ENCODE measurements at places on chromosomes 12 and 14. TPM values are rescaled to one million over a fixed set of nuclear protein-coding genes. Genes with fewer than 3 reads are reported as not detected.

DNA sequence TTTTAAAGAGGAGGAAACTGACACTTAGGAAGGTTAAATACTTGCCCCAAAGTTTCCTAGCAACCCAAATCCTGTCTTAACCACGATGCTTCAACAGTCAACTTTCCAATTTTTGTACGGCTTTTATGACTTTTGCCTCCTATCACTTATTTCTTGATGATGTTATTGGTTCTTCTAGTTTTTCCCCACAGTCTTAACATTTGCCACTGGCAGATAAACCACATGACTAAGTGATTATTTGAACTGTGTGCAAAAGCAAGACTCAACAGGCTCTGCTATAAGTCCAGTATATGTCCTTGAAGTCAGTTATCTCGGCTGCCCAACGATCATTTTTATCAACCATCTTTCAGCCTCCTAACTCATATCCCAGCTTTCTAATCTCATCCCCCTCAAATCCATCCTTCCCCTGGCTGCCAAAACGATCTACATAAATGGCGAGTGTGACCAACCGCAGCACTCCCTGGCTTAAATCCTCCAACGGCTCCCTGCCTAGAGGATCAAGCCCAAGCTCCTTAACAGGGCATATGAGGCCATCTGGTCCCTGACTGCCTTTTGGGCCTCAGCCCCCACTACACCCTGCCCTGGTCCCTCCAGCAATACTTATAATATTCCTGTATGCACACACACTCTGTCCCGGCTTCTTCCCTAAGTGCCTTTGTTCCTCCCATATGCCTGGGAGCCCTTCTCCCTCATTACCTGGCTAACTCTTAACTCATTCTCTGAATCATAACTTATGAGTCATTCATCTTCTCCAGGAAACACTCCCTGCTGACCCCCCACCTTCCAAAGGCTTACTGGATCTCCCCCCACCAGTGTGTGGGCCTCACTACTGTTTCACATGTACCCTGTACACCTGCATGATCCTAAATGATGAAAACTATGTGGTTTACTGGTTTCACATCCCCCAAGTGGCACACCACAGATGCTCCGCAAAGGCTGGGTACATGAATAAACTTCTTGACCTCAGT lies 8.8 kb downstream of the VPS37B start:
- H3K27ac ChIP-seq = peak overlapping the region; percentile 72
- no peaks in the 10 kb centered on the region for H3K36me3 ChIP-seq
- no peak overlapping the region for H3K4me3 ChIP-seq

DNA sequence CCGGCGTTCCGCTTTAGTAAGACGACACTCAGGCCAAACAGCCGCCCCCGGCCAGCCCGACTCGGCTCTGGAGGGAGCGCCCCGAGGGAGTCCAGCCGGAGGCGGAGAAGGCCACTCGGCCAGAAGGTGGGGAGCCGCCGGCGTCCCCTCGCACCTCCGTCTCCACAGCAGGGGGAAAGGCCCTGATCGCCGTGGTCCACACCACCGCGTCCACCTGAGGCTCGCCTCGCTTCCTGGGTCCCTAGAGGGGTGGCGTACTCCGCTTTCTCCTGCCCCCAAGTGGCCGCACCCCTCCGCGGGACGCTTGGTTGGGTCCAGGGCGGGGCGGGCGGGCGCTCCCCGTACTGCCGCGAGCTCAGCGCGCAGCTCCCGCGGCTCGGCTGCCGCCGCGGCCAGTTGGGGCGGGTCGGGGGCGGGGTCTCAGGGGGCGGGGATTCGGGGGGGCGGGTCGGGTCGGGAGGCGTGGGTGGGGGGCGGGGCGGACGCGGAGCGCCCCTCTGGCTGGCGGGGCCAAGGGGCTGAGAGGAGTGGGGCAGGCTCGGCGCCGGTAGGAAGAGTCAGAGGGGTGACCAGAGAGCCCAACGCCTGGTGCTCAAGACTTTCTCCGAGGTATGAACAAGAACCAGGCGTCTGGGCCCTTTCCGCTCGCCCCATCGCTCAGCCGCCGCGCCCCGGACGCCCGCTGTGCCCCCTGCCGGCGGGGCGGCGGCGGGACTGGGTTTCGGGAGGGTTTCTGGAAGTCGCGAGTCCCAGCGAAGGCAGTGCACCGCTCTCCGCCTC lies at the start of gene FRMD6:
FRMD6 (plus strand) TSS at position 523 of the 780 bp plus-strand sequence. CDS start 37,927 bp downstream, outside the sequence.
- H3K4me1 ChIP-seq = peaks cover 31% of the 10 kb centered on the region
- peak within 1 kb of the TSS; percentile 95 for H3K4me3 ChIP-seq
- H3K27ac ChIP-seq = peak within 1 kb of the TSS; percentile 95
- no peaks in the 10 kb centered on the region for H3K27me3 ChIP-seq
- no peaks in the 10 kb centered on the region for H3K36me3 ChIP-seq

DNA sequence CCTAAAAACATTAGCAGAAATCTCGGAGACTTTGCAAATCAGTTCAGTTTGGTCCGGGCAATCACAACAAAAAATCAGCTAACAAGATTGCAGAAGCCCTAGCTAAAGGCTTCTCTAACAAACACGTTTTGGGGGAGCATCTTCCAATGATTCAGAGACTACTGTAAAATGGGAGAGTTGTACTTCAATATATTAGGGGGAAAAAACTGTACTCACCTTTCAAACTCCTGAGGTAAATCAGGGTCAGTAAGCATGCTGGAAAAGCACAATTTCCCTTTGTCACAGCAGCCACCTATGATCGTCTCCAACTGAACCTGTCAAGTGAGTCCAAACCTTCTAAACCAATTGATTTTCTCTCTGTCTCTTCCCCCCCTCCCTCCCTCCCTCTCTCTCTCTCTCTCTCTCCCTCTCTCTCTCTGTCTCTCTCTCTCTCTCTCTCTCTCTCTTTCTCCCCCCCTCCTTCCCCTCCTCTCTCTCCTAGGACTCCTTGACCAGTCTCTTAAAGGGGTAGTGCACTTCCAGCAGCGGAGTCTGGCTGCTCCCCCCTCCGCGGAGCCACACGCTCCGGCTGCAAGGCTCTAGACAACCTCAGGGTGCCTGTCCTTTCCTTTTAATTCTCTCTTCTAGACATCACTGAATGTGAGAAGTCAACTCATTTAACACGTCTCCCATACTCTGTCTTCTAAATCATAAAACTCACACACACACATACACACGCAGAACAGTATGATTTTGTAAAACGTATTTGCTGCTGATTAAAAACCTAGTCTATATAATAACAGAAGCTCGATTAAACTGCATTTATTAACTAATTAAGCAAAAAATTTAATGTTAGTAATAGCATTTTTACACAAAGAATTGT lies at the start of gene SOX5:
SOX5 (minus strand) TSS at position 323 of the 862 bp plus-strand sequence; CDS start at position 254, 69 bp downstream.
- H3K4me3 ChIP-seq = peak within 1 kb of the TSS; percentile 44
- H3K27me3 ChIP-seq = no peaks in the 10 kb centered on the region
- peaks cover 6% of the 10 kb centered on the region for H3K4me1 ChIP-seq
- no peaks in the 10 kb centered on the region for H3K36me3 ChIP-seq
- H3K27ac ChIP-seq = no peak within 1 kb of the TSS

- peak overlapping the region; percentile 42 for H3K4me3 ChIP-seq
- H3K27me3 ChIP-seq = peaks cover 53% of the 10 kb centered on the region
- peaks cover 6% of the 10 kb centered on the region for H3K4me1 ChIP-seq
- H3K36me3 ChIP-seq = no peaks in the 10 kb centered on the region
- no peak overlapping the region for H3K27ac ChIP-seq
These were observed 1.8 kb downstream of the ZDHHC22 start for GRCh38 chr14:77139540-77140358.

DNA sequence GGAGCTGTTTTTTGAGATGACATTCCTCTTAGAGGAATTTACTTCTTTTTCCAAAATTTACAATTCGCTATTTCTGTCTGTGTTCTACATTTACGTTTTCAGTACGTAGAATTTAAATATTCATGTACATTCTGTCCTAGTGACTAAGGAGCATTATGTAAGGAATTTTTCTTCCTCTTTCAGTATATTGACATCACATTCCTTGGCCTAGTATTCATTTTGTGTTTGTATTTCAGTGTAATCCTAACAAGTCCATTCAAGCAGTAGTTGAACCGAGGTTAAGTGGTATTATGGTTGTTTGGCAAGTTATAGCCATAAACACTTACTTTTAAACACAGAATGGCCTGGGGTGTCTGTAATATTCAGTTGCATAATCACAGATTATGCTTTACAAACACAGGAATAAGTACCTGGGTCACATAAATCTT lies 465.2 kb downstream of the PCNX1 start:
- H3K4me1 ChIP-seq = peaks cover 11% of the 10 kb centered on the region
- DNase-seq = peak; percentile 58
- H3K27me3 ChIP-seq = no peaks in the 10 kb centered on the region

DNA sequence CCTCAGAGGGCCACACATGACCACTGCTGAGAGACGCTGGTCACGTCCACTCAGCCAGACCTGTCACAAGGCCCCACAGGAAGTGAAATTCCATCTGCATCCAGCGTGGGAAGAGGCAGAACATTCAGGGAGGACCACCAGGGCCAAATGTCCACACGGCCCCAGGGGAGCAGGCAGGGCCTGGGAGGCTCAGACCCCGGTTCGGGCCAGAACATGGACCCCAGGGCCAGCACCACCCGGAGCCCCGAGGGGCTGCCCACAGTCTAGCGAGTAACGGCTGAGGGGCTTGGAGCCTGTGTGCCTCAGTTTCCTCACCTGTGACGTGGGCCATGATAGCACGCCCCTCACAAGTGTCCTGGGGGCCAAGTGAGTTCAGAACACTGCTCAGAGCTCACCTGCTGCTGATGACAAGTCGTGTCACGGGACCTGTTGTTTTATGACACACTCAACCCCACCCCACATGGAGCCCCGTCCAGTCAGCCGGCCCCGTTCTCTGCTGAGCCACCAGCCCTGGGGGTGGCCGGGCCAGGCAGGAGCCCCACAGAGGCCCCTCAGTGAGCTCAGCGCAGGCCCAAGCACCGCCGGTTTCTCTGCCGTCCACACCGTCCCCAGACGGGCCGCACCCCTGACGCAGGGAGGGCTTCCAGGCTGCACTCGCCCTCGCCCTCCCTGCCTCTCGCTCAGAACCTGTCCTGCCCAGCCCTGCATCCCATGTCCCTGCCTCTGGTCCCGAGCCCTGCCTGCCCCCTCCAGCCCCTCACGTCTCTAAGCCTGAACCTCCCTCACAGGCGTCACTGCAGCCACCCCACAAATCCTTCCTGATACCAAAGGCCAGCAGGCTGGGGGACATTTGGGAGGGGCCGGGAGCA lies 79.5 kb upstream of the GALNT9 start:
- no peak overlapping the region for H3K4me3 ChIP-seq
- no peaks in the 10 kb centered on the region for H3K27me3 ChIP-seq
- no peak for DNase-seq
- H3K27ac ChIP-seq = no peak overlapping the region
- peaks cover 10% of the 10 kb centered on the region for H3K4me1 ChIP-seq

DNA sequence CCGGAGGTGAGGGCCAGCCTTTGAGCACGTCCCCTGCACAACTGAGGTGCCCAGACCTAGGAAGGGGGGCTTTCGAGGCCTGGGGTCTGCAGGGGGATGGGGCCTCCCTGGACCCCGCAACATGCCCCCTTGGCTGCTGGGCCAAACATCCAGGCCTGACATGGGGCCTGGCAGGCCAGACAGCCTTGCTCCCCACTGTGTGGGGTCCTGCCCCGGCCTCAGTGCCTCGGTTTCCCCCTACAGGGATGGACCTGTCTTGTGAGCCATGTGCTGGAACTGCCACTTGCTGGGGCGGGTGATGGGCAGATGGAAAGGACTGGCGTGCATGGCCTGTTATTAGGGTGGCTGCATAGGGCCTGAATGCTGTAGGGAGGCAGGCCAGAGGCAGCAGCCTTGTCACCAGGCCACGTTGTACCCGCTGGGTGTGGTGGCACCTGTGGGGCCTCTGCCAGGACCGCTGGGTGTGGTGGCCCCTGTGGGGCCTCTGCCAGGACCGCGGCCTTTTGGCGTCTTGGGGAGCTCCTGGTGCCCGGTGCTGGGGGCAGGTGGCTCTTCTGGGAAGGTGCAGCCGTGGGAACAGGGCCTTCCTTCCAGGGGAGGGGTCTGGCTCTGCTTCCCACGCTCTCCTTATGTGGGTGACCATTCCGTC lies 20.4 kb downstream of the ASPG start:
- no peaks in the 10 kb centered on the region for H3K27me3 ChIP-seq
- no peaks in the 10 kb centered on the region for H3K36me3 ChIP-seq
- no peak for DNase-seq
- no peak overlapping the region for H3K27ac ChIP-seq

DNA sequence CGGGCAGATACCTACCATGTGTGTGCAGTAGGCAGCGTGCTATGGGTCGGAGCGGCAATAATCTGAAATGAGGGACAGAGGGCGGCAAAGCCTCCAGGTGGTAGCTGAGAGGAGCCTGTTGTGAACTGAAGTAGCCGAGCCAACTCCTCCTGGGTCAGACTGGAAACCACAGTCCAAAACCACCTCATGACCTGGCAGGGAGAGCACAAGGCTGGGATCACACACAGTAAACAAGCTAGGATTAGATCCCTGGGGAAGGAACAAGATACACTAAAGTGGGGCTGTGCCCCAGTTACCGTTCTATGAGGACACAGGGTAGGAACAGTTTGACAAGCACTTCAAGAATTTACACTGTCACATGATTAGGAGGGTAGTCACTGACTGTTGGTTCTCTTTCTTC lies 49.0 kb downstream of the AREL1 start:
- no peak for DNase-seq
- peaks cover 36% of the 10 kb centered on the region for H3K36me3 ChIP-seq
- no peaks in the 10 kb centered on the region for H3K4me1 ChIP-seq
- no peaks in the 10 kb centered on the region for H3K27me3 ChIP-seq

DNA sequence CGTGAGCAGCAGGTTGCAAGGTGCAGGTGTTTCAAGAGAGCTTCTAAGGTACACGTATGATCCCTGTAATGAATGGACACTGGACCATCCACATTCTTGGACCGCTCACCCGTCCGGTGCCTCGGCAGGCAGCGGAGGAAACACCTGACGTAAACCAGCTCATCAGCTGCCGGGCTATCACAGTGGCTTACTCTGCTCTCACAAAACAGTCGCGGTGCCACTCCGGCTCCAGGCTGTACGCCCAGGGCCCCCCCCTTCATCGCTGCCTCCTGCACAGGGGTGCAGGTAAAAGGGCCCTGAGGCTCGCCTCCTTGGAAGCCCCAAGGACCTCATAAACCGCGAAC lies 436 bp downstream of the VPS33A start:
- peaks cover 4% of the 10 kb centered on the region for H3K36me3 ChIP-seq
- H3K4me1 ChIP-seq = no peaks in the 10 kb centered on the region
- no peaks in the 10 kb centered on the region for H3K27me3 ChIP-seq
- DNase-seq = no peak

DNA sequence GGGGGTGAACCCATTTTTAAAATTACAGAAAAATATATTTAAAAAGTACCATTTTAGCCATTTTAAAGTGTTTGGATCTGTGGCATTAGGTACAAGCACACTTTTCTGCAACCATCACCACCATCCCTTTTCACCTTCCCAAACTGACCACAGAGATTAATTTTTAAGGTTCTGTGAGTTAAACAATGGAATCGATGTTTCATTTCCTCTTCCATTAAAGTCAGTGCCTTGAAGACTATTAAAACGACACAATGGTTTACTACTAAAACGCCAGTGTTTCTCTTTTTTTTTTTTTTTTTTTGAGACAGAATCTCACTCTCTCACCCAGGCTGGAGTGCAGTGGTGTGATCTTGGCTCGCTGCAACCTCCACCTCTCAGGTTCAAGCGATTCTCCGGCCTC lies 78.1 kb upstream of the GPR68 start:
- no peaks in the 10 kb centered on the region for H3K27me3 ChIP-seq
- H3K4me1 ChIP-seq = peaks cover 20% of the 10 kb centered on the region
- no peak overlapping the region for H3K27ac ChIP-seq
- H3K4me3 ChIP-seq = no peak overlapping the region
- no peak for DNase-seq
- H3K36me3 ChIP-seq = peaks cover 4% of the 10 kb centered on the region

The KITLG gene
- total RNA-seq = 5.7 TPM

The DIO2 gene
- total RNA-seq = not detected

The OTX2 gene
- total RNA-seq = 147 TPM

The E2F7 gene
- 26.7 TPM for total RNA-seq
